ENCODE measurements at places on chromosomes 2 and 18. TPM values are rescaled to one million over a fixed set of nuclear protein-coding genes. Genes with fewer than 3 reads are reported as not detected.

FBXO41 gene
- 12.1 TPM for total RNA-seq

CYP26B1 gene
- total RNA-seq: 1.7 TPM

DNA sequence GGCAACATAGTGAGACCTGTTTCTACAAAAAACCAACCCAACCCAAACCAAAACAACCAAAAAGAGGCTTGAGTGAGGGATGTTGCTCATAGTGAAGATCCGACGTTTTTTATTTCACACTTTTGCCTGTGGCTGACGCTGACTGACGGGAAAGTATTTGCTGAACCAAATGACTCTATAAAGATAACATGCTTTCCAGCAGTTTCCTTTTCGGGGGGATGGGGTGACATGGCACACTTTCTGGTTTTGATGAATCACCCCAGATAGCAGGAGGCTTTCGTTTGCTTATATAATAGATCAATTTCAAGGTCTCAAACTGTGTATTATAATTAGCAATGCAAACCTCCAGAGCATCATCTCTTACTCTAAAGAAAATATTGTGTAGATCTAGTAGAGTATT, 150.8 kb downstream of the AQP4 start:
- no peaks in the 10 kb centered on the region for H3K27me3 ChIP-seq
- no peaks in the 10 kb centered on the region for H3K4me1 ChIP-seq
- no peak overlapping the region for H3K27ac ChIP-seq
- no peak overlapping the region for H3K4me3 ChIP-seq
- no peaks in the 10 kb centered on the region for H3K36me3 ChIP-seq

HOXD13 gene
- total RNA-seq: not detected

Data from Caco-2 (cell line).